Hepatocyte (in vitro differentiated cells): ENCODE measurements at places on chromosomes 5 and 9.

DNA sequence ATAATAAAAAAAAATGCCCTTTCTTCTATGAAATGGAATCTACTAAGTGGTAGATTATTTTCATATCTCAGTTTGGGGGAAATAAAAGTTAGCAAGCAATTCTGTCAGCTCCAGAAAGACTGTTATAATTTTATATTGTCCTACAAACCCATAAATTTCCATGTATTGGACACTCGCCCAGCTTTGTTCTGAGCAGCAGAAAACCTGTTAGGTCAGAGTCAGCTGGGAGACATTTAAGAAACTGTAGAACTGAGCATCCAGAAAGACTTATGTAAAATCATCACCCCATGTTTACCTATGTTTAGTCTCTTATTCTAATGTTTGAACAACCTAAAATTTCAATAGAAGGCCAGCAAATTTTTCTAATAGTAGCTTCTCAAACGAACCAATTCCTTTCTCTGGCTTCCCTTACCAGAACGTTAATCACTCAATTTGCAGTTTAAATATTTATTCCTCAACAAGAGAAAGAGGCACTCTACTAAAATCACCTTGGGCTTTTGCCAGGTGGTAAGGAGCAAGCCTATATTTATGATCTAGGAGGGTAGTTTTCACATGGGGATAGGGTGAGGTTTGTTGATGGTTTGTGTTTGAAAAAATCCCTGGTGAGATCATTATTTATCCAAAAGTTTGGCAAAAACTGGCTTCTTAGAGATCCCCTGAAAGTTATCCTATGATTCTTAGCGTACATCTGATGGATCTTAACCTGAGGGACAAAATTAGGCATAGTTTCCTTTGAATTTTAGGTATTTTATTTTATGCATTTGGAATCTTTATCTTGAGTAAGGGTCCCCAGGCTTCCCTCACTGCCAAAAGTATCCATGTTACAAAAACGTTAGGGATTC is 34.4 kb downstream of the MACROH2A1 start:
- DNase-seq, result no peak

GRCh38 chr9:91904588-91905236 is 45.3 kb downstream of the ROR2 start:
- DNase-seq, result no peak

- DNase-seq, result no peak
Measured at GRCh38 chr9:78572266-78572665, 275.3 kb downstream of the PSAT1 start.

GRCh38 chr5:124948062-124948753 is 201.8 kb upstream of the ZNF608 start:
- no peak for DNase-seq

- DNase-seq, result no peak
Measured at GRCh38 chr5:65087154-65087553, 318.4 kb downstream of the CWC27 start.

DNA sequence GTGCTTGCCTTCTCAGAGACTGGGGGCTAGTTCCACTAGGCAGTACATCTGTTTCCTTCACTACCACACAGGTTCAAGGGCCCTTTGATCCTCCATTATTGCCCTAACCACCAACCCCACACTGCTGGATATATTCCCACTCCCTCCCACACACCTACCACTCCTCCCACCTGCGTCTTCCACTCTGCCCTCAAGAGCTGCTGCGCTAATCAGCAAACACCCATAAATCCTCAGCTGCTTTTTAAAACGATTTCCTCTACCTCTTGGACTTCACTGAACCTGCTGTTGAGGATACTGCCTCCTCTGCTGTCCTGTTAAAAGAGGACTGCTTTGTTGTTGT is 120.9 kb downstream of the MAPKAP1 start:
- DNase-seq, result no peak

- no peak for DNase-seq
Measured at GRCh38 chr5:98639274-98639673, 134.2 kb upstream of the RGMB start.

DNA sequence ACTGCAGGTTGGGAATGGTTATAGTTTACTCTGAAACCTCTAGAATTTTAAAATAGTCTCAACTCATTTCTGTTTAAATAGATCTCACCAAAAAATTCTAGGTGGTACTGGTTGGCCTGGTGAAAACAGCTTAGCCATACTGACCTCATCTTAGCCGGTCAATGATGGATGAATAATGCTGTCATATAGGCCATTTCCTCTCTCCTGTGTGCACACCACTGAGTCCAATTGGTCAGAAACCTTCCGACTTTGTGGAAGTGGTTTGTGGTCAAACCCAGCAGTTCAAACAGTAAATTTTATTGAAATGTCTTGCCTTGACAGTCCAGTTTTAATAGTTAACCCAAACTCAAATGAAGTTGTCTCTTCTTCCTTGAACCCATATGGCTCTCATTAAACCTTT is 98.6 kb downstream of the GIN1 start:
- no peak for DNase-seq
